Upper lobe of right lung (tissue), 1 donor: ENCODE measurements at places on chromosomes 5 and 9. TPM values are rescaled to one million over a fixed set of nuclear protein-coding genes. Genes with fewer than 3 reads are reported as not detected.

Gene CCL27
- not detected for total RNA-seq

Gene ABITRAM
- total RNA-seq, result 13.3 TPM

Gene OGN
- total RNA-seq, result 10.6 TPM

Gene PLCXD3
- 2.6 TPM for total RNA-seq

Gene LHX2
- total RNA-seq, result not detected

Gene HRCT1
- total RNA-seq, result 10.8 TPM

Gene MATR3
- 197 TPM for total RNA-seq

Gene PCDHB3
- 1.9 TPM for total RNA-seq

Gene C1QTNF3
- total RNA-seq, result 4.5 TPM

DNA sequence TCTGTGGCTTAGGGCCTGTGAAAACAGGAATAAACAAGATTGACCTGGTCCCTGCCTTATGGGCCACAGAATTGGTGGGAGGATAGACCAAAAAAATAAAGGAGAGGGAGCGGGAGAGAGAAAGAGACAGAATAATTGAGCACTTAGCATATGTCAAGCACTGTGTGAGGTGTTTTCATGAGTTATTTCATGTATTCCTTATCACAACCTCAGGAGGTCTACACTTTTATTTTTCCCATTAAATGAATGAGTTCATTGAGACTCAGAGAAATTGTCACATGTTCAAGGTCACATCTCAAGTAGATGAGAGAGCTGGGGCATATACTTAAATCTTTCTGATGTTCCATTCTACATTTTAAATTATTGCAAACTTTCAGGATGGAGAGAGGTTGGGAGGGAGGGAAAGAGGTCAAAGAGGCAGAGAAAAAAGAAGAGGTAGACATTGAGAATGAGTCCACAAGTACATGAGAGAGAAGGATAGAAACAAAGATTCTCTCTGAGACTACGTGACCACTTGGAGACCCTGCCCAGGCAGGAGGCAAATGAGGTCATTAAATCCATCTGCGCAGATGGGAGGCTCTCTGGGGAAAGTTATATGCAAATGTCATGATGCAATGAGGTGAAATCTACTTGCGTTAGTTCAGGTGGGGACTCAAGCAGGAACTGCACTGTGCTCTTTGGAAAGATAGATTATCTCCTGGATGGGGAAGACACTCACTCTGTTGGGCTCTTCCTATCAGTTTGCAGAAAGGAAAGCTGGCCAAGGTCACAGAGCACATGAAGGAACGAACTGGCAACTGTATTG is 241.5 kb downstream of the PAPPA start:
- H3K27me3 ChIP-seq, result no peaks in the 10 kb centered on the region
- no peaks in the 10 kb centered on the region for H3K4me1 ChIP-seq
- no peak for DNase-seq
- no peak overlapping the region for H3K27ac ChIP-seq
- no peaks in the 10 kb centered on the region for H3K36me3 ChIP-seq
- H3K4me3 ChIP-seq, result no peak overlapping the region

DNA sequence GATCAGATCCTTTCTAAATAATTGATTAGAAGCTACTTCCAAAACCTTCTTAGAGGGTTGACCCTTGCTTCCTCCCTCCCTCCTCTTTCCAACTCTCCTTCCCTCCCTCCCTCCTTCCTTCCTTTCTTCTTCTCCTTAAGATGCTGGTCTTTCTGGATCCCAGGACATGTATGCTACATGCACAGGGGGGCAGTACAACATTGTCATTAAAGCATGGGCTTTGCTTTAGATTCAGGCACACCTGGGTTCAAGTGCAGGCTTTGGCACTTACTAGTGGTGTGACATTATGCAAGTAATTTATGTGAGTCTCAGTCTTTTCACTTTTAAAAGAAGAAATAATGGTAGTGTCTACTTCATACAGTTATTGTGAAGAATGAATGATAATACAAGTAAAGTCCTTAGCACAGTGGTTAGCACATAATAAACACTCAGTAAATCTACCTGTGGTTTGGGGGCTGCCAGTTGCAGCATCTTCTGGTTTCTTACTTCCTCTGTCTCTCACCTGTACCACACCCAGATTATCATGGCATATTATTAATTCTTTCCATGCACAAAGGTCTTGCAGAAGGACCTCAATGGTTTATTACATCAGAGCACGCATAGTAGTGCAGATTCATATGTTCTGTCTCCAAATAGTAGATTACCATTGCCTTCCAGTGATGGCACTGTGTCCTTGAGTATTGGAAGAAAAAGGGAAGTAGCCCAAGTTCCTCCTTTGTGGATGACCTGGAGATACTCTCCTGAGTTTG is 154.1 kb downstream of the ARHGAP26 start:
- peaks cover 48% of the 10 kb centered on the region for H3K4me1 ChIP-seq
- H3K4me3 ChIP-seq, result no peak overlapping the region
- H3K27me3 ChIP-seq, result no peaks in the 10 kb centered on the region
- no peak overlapping the region for H3K27ac ChIP-seq
- no peaks in the 10 kb centered on the region for H3K36me3 ChIP-seq

GRCh38 chr5:166074582-166075481 is 2216.6 kb upstream of the WWC1 start:
- DNase-seq, result no peak
- no peaks in the 10 kb centered on the region for H3K36me3 ChIP-seq
- H3K27ac ChIP-seq, result no peak overlapping the region
- H3K27me3 ChIP-seq, result no peaks in the 10 kb centered on the region

DNA sequence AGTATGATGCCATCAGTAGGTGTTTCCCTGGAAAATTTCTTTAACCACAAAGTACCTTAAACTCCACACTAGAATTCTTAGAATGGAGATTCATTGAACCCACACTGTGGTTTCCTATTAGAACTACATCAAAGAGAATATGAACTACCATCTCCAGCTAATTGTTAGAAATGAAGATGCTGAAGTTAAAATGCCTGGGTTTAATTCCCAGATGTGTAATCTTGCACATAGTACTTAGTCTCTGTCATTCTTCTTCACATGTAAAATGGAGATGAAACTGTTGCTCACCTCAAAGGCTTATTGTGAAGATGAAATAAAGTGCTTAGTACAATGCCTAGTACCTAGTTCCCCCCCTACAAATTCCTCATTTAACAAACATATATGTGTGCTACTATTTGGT is 303.3 kb upstream of the CCNG1 start:
- DNase-seq, result no peak
- no peaks in the 10 kb centered on the region for H3K27me3 ChIP-seq
- H3K36me3 ChIP-seq, result no peaks in the 10 kb centered on the region
- H3K4me1 ChIP-seq, result no peaks in the 10 kb centered on the region
- no peak overlapping the region for H3K27ac ChIP-seq
- no peak overlapping the region for H3K4me3 ChIP-seq

GRCh38 chr9:134802216-134802795 is 78.3 kb upstream of the FCN2 start:
- DNase-seq, result no peak
- H3K4me3 ChIP-seq, result no peak overlapping the region
- H3K27ac ChIP-seq, result no peak overlapping the region
- H3K36me3 ChIP-seq, result no peaks in the 10 kb centered on the region
- H3K27me3 ChIP-seq, result no peaks in the 10 kb centered on the region

DNA sequence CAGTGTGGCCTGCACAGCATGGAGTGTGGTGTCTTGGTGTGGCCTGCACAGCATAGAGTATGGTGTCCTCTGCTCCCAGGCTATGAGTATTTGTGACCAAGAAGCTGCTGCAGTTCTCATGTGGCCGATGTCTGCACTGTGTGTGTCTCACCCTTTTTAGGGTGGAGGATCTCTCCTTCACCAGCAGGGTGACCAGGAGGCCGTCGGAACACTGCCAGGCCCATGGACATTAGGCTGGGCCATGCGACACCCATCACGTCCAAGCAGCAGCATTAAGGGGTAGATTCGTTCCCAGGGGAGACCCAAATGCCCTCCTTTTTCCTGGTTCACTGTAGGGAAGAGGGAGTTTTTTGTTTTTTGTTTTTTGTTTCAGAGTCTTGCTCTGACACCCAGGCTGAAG is 115.3 kb upstream of the SPIN1 start:
- H3K4me3 ChIP-seq, result no peak overlapping the region
- DNase-seq, result no peak
- no peaks in the 10 kb centered on the region for H3K36me3 ChIP-seq

DNA sequence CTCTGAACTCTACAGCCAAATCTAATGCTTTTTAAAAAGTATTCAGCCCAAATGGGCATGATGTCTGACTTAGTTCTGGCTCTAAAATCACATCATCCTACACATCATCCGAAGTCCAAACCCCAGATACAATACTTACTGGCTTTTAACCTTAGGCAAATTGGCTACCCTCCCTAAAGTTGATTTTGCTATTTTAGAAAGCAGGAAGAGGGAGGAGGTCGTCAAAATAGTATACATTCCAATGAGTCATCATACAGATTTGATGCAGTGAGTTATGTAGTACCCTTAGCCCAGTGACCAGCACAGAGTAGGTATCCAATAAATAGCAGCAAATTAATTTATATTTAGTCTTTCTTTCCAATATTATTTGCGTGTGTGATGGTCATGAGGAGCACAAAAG is 582.0 kb upstream of the TUSC1 start:
- DNase-seq, result no peak
- no peaks in the 10 kb centered on the region for H3K27me3 ChIP-seq
- H3K27ac ChIP-seq, result no peak overlapping the region

GRCh38 chr5:159943326-159943725 is 27.0 kb downstream of the ADRA1B start:
- no peak overlapping the region for H3K4me3 ChIP-seq
- no peaks in the 10 kb centered on the region for H3K36me3 ChIP-seq
- no peaks in the 10 kb centered on the region for H3K27me3 ChIP-seq
- no peak for DNase-seq
- no peak overlapping the region for H3K27ac ChIP-seq

GRCh38 chr5:6703806-6704205 is 9.4 kb upstream of the TENT4A start:
- H3K27me3 ChIP-seq, result no peaks in the 10 kb centered on the region
- H3K36me3 ChIP-seq, result no peaks in the 10 kb centered on the region
- H3K4me3 ChIP-seq, result no peak overlapping the region
- H3K4me1 ChIP-seq, result peaks cover 6% of the 10 kb centered on the region
- no peak overlapping the region for H3K27ac ChIP-seq
- no peak for DNase-seq

DNA sequence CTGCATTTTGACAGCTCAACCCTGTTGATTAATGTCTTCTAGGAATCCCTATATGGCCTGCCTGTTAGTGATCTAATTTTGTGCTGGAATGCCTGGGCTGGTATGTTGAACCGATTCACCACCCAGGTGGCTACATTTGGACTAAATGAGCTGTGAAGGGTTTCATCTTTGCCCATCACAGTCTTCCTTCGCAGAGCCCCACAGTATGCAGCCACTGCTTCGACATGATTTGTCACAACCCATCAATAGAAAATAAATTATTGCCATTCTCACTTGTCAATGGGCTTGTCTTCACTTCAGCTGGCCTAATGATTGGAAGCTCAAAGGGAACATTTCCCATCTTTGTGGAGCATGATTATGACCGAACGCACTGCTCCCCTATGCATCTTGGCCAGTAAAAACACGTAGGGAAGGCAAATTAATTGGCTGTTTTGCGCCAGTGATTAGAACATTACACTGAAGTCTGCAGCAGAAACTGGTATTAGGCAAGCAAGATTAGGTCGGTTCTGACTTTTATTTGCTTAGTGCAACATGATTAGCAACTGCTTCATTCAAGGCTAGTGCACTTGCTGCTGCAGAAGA is 408.5 kb downstream of the KIAA0825 start:
- H3K27ac ChIP-seq, result no peak overlapping the region
- H3K27me3 ChIP-seq, result no peaks in the 10 kb centered on the region
- no peak overlapping the region for H3K4me3 ChIP-seq
- no peaks in the 10 kb centered on the region for H3K36me3 ChIP-seq

- H3K27me3 ChIP-seq, result peaks cover 23% of the 10 kb centered on the region
- peaks cover 9% of the 10 kb centered on the region for H3K4me1 ChIP-seq
Observed at GRCh38 chr5:77845324-77845646, 69.1 kb upstream of the TBCA start.

DNA sequence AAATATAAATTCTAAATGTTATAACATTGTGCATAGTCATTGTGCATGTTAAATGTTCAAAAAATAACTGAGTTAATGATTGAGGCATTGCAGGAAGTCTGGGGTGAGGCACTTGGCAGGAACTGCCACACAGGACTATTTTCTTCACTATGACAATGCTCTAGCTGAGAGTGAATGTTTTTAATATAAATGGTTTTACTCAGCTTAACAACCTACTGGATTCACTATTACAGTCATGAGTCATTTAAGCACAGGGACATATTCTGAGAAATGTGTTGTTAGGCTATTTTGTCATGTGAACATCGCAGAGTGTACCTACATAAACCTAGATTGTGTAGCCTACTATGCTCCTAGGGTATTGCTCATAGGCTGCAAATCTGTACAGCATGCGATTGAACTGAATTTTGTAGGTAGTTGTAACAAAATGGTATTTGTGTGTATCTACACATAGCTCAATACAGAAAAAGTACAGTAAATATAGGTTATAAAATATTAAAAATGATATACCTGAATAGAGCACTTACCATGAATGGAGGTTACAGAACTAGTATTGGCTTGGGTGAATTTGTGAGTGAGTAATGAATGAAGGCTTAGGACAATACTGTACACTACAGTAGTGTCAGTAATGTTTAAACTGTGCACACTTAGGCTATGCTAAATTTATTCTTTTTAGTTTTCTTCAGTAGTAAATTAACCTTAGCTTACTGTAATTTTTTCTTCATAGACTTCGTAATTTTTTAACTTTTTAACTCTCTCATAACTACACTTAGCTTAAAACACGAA is 346.1 kb upstream of the PTGER4 start:
- peak overlapping the region; percentile 0 for H3K27ac ChIP-seq
- DNase-seq, result no peak
- no peaks in the 10 kb centered on the region for H3K4me1 ChIP-seq
- H3K4me3 ChIP-seq, result no peak overlapping the region
- no peaks in the 10 kb centered on the region for H3K36me3 ChIP-seq
- H3K27me3 ChIP-seq, result no peaks in the 10 kb centered on the region

DNA sequence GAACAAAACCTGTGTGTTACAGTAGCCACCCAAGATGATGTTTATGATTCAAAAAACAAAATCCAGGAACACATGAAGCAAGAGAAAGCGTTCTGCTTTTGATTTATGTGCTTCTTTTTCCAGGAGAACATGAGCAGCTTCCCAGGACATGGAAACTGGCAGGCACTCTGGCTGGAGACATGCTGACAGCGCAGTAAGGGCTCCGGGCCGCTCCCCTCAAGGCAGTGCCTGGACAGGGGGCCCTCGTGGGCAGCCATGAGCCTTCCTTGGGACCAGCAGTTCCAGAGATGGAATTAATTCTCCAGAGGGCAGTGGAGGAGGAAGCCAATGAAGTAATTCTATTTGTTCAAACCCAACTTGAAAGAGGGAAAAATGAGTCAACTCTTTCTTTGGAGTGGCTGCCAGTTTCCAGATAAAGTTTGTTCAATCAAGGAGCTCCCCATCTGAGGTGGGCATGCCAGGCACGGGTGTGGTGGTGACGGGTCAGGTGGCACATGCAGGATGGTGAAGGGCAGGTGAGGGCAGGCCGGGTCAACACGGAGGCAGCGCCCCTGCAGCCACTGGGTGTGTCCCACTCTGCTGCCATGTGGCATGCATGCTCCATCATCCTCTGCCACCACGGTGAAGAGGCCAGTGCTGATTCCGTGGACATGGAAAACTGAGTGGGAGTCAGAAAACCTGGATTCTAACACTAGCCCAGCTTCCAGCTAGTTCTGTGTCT is 83.8 kb downstream of the OTULIN start:
- H3K27ac ChIP-seq, result no peak overlapping the region
- H3K4me1 ChIP-seq, result no peaks in the 10 kb centered on the region
- no peak overlapping the region for H3K4me3 ChIP-seq
- no peaks in the 10 kb centered on the region for H3K27me3 ChIP-seq
- DNase-seq, result peak; percentile 64
- H3K36me3 ChIP-seq, result peaks cover 29% of the 10 kb centered on the region

- DNase-seq, result peak; percentile 6
- peaks cover 27% of the 10 kb centered on the region for H3K4me1 ChIP-seq
- H3K27ac ChIP-seq, result peak overlapping the region; percentile 24
Observed at GRCh38 chr5:132481596-132482211, 8.9 kb downstream of the IRF1 start.
